ENCODE measurements at places on chromosomes 3 and 15. TPM values are rescaled to one million over a fixed set of nuclear protein-coding genes. Genes with fewer than 3 reads are reported as not detected.

Gene CHST14
- 9.5 TPM for total RNA-seq

Gene SCAMP2
- total RNA-seq, result 89.9 TPM

Gene NEK10
- total RNA-seq, result not detected

Gene GP9
- not detected for total RNA-seq

Gene LYZL4
- total RNA-seq, result not detected

Gene PEX5L
- total RNA-seq, result 0.07 TPM

Gene CELSR3
- total RNA-seq, result 0.60 TPM

Gene EOMES
- total RNA-seq, result not detected

Gene TNNC1
- 0.23 TPM for total RNA-seq

Gene MITF
- 5.3 TPM for total RNA-seq

Gene ZMYND10
- 1.1 TPM for total RNA-seq

Gene LEO1
- total RNA-seq, result 35.1 TPM

Gene IL5RA
- total RNA-seq, result not detected

Gene CERS3
- total RNA-seq, result 14.1 TPM

Gene UCN2
- 15.2 TPM for total RNA-seq

Gene TTLL13
- total RNA-seq, result not detected

Gene HIGD2B
- not detected for total RNA-seq

Gene DUSP7
- 66.7 TPM for total RNA-seq

Gene UPK1B
- 179 TPM for total RNA-seq

Gene CDC25A
- 22.8 TPM for total RNA-seq

Gene ANKRD34C
- not detected for total RNA-seq

Gene STRA6
- 0.79 TPM for total RNA-seq

Gene EIF4E3
- total RNA-seq, result 6.0 TPM
